Activated T-helper 17 cell treated with anti-CD3 and anti-CD28 coated beads, Interleukin-2, amount 50 U/mL, for 72 hours (primary cell): ENCODE measurements at places on chromosomes 3 and 15. TPM values are rescaled to one million over a fixed set of nuclear protein-coding genes. Genes with fewer than 3 reads are reported as not detected.
A peak's percentile ranks its signal among the peaks of the same experiment; 100 is the strongest.

Gene LMAN1L
- 1.6 TPM for total RNA-seq

GRCh38 chr15:90044191-90044590 is 43.1 kb downstream of the ZNF710 start:
- ATAC-seq: no peak

GRCh38 chr3:23761440-23761896 is 44.3 kb upstream of the UBE2E1 start:
- ATAC-seq: peak; percentile 23

DNA sequence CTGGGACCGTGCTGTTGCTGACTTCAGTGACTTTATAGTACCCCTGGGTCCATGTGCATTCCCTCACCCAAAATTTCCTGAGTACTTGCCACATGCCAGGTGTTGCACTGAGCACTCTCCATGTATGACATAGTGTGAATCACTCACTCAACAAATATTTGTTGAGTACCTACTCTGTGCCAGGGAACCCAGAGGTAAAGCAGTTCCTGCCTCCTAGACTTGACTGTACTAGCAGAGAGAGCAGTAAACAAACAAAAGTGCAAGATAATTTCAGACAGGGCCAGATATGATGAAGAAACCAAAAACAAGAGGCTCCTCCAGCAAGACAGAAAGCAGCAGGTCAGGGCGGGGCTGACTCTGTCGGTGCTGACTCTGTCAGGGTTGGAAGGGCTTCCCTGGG is 12.2 kb downstream of the TGM4 start:
- no peak for ATAC-seq

Gene DUOXA1
- total RNA-seq: 0.58 TPM

GRCh38 chr3:4416961-4417360 is 50.1 kb downstream of the SUMF1 start:
- no peak for ATAC-seq

Gene SLTM
- total RNA-seq: 62.8 TPM

DNA sequence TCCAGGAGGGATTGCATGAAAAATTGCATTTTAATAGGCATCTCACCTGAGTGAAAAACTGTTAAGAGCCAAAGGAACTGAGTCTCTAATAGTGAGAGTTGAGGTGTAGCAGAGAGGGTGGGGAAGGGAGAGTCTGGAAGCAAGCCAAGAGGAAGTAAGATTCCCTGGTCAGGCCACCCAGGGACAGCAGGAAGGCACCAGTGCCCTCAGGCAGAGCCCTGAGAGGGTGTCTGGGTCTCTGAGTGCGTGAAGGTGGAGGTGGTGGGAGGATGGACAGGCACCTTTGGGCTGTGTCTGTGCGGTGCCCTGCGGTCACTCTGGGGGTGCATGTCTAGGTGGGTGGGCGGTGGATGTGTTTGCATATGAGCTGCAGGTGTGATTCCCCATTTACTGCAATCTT is 300.4 kb upstream of the ROPN1 start:
- ATAC-seq: no peak

DNA sequence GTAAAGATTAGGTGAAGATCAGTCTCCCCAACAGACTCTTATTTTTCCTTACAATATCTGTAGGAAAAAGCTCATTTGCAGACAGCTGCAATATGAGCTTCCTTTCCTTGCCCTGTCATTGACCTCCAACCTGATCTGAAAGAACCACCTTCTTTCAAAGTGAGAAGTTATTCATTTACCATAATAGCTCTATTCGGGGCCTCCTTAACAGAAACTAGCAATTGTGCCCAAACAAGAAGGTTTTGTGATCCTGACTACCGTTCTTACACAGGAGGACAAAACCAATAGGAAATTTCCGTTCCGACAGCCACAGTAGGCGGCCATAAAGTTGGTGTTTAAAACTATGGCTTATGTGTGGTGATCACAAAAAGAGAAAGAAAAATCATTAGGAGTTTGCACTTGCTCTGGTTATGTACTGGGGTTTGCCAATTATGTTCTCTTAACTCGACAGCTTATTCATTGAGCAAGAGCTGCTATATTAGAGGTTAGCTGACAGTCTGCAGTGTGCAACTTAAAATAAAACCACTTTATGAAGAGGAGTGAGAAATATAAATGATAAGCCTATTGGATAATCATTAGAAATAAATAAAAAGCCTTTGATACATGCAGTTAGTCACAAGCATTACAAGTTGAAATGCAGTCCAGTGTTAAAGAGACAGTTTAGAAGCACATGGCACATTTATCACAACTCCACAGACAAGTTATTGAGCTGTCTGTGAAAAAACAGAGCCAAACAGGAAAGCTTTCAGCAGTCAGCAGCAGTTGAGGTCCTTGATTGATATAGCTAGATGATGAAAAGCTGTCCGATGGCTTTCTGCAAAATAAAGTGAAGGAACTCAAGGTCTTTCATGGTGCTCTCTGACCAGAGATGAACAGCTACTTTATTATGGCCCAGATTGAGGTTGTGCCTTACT is 199.8 kb downstream of the WDR72 start:
- ATAC-seq: no peak

- ATAC-seq: no peak
These were observed 40.9 kb downstream of the CHST2 start for GRCh38 chr3:143160437-143160836.

GRCh38 chr3:106913966-106914365 is 463.3 kb upstream of the CCDC54 start:
- no peak for ATAC-seq

Gene MOBP
- not detected for total RNA-seq

DNA sequence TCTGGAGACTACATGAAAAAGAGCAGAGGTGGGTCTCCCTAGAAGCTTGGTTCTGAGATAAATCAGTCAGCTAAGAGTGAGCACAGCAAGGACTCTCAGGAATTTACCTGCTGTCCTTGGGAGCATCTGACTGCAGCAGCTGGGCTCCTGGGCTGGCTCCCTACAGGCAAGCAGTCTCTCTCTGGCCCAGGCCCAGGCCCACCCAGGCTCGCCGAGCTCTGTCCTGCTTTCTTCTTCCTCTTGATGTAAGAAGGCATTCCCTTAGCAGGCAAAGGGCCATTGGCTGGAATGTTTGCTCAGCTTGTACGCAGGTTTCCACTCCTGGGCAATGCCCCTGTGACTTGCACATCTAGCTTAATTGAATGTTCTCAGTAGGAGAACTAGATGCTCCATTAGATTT is 4.3 kb upstream of the RBP2 start:
- no peak for ATAC-seq

Gene PPARG
- 1.5 TPM for total RNA-seq
